ENCODE measurements at places on chromosomes 6 and 20.

GRCh38 chr6:169936355-169936975 is 185.0 kb downstream of the ERMARD start:
- no peak for DNase-seq

- DNase-seq: no peak
Observed at GRCh38 chr6:37860226-37860839, 40.8 kb downstream of the ZFAND3 start.

- DNase-seq: no peak
Observed at GRCh38 chr6:109695468-109695867, 4.4 kb downstream of the FIG4 start.

DNA sequence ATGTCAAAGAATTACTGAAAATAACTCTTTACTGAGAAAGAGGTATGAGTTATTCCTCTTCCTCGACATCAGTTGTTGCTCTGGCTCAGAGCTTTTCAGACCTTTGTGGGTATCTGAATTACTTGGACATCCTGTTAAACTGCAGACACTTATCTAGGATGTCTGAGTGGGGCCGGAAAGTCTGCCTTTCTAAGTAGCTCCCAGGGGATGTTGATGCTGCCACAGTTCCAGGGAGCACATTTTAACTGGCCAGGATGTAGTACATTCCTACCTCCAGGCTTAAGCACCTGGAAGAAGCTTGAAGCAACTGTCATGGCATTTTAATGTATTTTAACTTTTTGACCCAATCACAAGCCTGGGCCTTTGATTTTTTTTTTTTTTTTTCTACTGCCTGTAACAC is 265.8 kb upstream of the PLCB4 start:
- no peak for DNase-seq

- DNase-seq: no peak
Observed at GRCh38 chr20:58619864-58620431, 31.1 kb upstream of the STX16 start.

DNA sequence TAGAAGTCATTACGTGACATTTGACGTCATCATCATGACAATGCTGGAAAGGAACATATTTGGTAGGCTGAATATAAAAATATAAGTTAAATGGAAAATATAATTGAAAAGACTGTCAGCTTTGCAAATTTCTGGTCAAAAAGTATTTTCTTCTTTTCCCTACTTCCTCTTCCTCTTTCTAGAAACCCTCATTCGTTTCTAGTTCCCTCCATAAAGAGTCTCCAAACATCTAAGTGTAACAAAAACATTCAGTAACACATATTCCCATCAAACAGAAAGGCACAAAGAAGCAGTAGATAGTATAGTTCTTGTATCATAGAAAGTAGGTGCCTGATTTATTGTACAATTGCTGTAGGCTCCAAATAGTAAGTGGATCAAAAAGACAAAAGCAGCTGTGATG is 150.8 kb upstream of the FAM83B start:
- DNase-seq: no peak

DNA sequence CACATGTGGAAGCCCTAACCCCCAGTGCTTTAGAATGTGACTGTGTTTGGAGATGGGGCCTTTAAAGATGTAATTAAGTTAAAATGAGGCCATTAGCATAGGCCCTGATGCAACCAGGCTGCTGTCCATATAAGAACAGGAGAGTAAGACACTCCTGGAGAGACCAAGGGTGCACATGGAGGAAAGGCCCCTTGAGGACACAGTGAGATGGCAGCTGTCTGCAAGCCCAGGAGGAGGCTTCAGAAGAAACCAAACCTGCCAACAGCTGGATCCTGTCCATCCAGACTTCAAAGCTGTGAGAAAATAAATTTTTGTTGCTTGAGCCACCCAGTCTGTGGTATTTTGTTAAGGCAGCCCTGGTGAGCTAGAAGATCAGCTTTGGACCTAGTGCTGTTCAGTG is 16.8 kb upstream of the SNRPB2 start:
- DNase-seq: no peak

DNA sequence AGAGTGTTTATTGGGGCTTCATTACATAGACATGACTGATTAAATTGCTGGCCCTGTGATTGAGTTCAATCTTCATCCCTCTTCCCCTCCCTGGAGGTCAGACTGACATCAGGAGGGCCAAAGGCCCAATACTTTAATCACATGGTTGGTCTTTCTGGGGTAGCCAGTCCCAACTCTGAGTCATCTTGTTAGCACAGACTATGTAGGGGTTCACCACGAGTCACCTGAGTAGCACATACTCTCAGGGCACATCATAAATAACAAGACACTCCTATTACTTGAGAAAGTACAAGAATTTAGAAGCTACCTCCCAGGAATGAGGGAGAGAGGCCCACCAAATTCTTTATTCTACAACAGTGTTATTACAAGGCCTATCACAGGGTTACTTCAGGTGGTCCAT is 11.3 kb downstream of the GINS1 start:
- no peak for DNase-seq

DNA sequence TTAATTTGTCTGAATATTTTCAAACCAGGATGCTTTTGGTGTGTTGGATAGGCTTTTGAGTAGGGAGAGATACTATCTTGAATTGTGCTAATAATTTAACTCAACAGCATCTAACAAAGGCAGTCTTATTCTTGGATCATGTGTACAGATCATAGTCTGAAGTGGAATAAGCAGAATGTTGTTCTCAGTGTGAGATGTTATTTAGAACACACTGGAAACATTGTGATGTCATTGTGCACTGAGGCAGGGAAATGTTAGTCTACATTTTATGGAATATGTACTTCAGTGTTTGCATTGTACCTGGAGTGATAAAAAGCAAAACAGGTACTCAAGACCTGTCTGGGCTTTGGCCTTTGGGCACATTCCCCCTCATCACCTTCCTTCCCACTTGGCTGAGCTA is 35.0 kb downstream of the RNF144B start:
- DNase-seq: no peak

GRCh38 chr20:17934141-17934862 is 34.3 kb downstream of the SNX5 start:
- no peak for DNase-seq

DNA sequence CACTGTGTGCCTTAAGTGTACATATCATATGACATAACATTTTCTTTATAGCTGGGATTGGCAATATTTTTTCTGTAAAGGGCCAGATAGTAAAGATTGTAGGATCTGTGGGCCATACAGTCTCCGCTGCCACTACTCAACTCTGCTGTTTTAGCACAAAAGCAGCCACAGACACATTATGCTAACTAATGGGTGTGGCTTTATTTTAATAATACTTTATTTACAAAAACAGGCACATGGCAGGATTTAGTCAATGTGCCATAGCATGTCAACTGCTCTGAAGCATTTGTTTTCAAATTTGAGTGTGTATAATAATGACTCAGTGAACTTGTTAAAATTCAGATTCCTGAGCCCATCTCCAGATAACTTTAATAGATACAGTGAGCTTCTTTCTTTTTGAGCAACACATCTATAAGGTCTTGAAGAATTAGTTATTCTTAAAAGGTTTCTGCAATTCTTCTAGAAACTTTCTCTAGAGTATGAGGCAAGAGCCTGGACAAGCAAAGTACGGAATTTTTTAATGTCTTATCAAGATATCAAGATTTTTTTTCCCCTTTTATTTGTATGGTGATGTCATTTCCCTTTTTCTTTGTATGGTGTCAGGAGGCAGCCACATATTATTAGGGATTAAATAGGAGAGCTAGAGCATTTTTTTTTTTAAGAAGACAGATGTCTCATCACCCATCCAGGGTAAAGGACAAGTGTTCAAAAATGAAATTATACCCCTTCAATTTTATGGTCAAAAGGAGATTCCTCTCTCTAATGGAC is 518.3 kb downstream of the DHX35 start:
- no peak for DNase-seq

DNA sequence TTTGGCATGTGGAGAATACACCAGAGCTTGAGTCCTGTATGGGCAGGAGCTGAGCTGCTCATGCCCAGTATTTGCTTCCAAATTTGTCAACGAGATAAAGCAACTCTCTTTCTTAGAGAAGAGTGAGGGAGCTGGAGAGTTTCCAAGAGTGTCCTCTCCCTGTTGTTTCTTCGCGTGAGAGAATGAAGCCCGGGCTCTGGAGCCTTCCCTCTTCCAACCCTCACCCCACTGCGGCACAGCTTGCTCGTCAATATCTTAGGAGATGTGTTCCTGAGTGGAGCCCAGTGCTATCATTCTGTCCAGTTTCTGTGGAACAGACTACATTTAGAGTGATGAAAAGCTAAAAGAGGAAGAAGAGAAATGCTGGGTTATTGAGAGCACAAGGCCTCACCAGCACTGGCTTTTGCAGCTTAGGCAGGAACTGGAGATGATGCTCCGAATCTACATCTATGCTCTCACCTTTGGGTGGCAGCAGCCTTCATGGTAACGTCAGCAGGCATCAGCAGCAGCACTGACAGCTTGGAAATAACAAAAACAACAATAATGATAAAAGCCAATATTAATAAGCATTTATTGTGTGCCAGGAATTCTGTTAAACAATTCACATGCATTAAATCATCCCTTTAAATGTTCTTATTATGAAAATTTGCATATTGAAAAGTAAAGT is 66.5 kb upstream of the TFB1M start:
- no peak for DNase-seq

DNA sequence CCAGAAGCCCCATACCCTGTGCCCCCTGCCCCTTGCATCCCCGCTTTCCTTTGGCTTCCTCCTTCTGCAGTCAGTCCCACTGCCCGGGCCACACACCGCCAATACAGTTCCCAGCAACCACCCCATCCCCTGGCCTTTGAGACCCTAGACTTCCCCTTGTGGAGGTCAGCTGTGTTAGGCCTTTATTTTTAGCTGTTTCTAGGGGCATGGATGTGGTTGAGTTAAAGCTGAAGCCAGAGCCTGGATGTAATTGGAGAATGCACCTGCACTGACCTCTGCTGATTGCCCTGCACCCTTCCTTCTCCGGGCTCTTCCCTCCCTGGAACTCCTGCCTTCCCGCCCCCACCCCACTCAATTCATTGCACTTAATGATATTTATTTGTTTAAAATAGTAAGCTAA is 33.9 kb downstream of the LYRM2 start:
- DNase-seq: no peak

GRCh38 chr20:1418350-1418749 is 25.5 kb upstream of the FKBP1A start:
- no peak for DNase-seq

- DNase-seq: no peak
Observed at GRCh38 chr20:20712004-20712473, 405 bp downstream of the RALGAPA2 start.

DNA sequence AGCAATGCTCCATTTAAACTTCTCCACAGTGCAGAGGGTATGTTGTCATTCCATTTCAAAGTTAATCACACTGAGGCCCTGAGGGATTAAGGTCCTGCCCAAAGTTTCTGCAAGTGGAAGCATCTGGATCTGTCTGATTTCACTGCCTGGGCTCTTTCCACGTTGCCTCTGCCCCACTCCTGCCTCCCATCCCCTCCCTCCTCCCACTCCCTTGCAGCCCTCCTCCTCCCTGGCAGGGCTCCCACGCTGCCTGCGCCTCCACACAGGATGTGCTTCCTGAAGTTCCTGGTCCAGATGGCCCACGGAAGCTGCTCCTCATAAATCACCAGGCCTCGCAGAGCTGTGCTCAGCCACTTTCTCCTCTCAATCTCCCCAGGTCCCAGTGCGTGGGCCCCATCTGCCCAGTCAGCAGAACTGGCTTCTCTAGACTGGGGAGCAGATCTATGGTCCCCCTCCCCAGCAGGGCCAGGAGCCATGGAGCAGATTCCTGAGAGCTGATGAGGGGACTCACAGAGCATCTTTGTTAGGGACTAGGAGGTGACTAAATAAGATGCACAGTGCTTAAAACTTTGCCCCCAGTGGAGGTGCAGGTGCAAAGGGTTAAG is 65.4 kb upstream of the MAFB start:
- peak; percentile 57 for DNase-seq
